CD4-positive, alpha-beta T cell (primary cell): ENCODE measurements at places on chromosomes 11 and 22.

- no peak for DNase-seq
Observed at GRCh38 chr11:44963136-44963535, 12.5 kb upstream of the TP53I11 start.

GRCh38 chr22:26374391-26375026 is 54.6 kb upstream of the ASPHD2 start:
- no peak for DNase-seq

GRCh38 chr11:98307827-98308491 is 712.8 kb upstream of the CNTN5 start:
- DNase-seq: no peak

- no peak for DNase-seq
Observed at GRCh38 chr22:27391092-27391770, 410.3 kb downstream of the MN1 start.

GRCh38 chr22:22099833-22100812 is 117.5 kb upstream of the TOP3B start:
- DNase-seq: no peak

DNA sequence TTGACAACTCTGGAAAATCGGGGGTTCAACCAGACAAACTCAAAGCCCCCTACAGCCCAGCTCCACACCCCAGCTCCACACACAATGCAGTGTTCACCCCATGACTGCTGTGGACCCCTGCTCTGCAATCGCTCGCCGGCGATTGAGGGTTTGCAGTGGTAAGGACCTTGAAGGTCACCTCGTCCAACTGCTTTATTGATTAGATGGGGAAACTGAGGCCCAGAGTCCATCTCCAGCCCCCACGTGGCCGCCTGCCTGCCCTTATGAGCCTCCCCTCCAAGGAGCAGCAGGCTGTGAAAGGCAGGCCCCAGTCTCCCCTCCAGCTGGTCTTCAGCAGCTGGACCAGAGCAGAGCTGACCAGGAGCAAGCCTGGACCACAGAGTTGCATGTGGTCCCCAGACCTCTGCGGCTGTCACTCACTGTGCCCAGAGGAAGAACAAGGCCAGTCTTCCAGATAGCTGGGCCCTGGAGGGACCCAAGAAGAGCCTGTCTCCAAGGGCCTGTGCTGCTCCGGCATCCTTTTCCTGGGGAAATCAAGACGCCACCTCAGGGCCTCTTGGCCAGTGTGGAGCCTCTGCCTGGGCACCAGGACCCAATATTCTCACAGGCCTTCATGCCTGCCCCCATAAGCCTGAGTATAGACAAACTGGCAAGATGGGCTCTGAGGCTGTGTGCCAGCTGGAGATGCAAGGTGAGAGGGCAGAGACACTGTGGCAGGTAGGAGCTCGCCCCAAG is 8.8 kb upstream of the LINC01488 start:
- no peak for DNase-seq

DNA sequence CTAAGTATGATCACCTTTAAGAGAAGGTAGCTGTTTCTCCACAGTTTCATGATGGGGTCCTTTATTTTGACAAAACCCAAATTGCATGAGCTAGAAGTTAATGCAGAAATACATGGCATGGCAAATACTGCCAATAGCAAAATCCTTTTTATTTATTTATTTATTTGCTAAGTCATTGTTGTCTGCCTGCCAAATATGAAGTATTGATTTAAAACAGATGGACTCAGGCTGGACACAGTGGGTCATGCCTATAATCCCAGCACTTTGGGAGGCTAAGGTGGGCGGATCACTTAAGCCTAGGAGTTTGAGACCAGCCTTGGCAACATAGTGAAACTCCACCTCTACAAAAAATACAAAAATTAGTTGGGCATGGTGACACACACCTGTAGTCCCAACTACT is 52.4 kb downstream of the LARGE2 start:
- DNase-seq: no peak

GRCh38 chr11:128390246-128390645 is 197.1 kb downstream of the ETS1 start:
- no peak for DNase-seq

- no peak for DNase-seq
Observed at GRCh38 chr11:11345099-11345498, 8.0 kb downstream of the CSNK2A3 start.

GRCh38 chr11:107679255-107680024 is 32.4 kb downstream of the SLN start:
- DNase-seq: no peak

DNA sequence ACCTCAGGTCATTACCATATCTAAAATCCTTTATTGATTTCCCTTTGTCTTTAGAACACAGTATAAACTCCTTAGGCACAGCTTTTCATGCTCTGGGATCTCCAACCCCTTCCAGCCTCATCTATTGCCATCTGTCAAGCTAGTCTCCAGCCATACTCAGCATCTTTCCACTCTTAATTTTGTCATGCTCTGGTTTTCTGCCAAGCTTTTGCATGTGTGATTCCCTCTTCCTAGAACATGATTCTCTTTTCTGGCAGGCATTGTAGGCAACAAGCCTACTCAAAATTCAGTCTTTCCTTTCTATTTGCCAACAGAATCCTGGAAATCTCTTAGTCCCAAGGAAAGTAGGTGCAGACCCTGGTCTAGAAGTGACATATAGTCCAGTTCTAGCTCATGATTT is 35.5 kb upstream of the SLC6A5 start:
- DNase-seq: no peak

DNA sequence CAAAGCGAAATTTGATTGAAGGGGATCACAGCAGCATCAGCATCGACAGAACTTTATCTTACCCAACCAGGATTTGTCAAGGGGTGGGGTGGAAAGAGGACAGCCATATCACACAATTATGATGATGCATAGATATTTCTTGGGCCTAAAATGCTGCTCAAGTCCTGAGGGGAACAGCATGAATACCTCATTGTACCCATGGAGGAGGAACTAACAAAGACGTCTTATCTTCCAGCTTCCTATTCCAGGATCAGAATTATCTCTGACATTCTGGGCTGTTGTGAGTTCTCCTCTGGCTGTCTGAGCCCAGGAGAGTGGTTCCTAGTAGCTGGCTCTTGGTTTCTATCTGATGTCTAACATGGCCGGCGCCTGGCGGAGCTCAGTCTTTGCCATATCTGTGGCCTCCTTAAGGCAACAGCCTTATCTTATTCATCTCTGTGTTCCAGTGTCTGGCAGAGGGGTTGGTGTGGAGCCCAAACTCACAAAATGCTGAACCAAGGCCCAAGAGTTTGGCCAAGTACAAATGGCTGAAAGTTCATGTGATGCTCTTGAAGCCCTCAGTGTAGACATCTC is 68.2 kb upstream of the TIMP3 start:
- DNase-seq: no peak

DNA sequence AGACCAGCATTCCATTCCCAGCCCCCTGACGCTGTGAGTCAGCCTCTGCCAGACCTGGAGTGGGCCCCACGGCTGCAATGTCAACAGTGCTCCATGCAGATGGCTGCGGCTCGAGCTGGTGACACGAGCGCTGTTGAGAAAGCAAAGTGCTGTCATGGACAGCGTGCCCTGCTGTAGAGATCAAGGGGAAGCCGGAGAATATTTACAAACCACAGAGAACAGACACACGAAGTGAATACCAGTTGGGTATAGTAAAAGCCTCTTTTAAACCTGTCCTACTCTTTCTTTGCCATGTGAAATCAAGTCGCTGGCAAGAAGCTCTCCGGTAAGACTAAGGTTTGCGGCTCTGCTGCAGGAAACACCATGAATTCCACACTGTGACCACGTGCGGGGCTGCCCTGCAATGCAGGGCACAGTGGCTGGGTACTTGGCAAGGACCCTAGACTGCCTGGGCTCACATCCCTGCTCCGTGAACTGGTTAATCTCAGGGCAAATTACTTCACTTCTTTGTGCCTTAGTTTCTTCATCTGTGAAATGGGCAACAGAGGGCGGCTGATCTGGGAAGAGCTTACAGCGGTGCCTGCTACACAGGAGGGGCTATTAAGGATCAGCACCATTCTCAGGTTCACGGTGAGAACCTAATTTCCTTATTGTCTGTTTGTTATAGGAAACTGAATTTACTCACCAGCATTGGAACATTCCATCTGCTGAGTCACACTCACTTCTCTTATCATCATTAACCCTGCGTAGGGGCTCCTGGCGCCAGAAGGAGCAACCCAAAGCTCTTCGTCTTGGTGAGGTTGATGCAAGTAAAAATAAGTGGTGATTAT is 27.8 kb upstream of the ELFN2 start:
- no peak for DNase-seq
